Activated CD8-positive, alpha-beta T cell treated with anti-CD3 and anti-CD28 coated beads, Interleukin-2, amount 10 ng/mL, durations not matched to agents 7 days and 5 days (primary cell): ENCODE measurements at places on chromosomes 5 and 9. TPM values are rescaled to one million over a fixed set of nuclear protein-coding genes. Genes with fewer than 3 reads are reported as not detected.

The PCDHAC1 gene
- not detected for total RNA-seq

DNA sequence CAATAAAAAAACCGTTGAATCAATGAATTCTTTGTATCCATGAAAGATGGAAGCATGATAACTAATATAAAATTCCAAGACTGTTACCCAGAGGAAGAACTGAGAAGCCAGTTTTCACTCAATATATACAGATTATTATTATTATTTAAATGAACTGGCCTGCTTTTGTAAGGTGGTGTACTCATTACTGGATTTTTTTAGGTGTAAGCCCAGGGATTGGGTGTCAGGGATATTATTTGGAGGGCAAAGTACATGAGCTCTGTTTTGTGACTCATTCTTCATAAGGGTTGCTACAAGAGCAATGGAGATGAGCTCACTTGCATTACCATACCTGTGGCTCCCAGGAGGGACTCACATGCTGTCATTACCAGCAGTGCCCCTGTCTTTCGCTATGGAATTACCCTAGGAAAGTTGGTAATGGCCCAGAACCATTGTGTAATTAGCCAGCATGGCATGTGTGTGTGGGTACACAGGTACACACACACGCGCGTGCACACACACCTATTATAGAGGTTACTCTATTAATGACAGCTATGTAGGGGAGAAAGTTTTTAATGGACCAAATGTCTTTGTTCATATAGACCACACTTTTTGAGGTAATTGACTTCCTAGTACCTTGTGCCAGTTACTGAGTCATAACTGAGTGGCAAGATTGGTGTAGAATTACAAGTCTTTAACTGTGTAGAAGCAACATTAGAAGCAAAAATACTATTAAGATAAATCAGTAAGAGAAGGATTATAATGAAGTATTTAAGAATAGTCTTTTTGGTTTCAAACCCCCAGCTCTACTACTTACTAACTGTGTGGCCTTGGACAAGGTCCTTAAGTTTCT lies 143.4 kb downstream of the GDNF start:
- H3K4me1 ChIP-seq = no peaks in the 10 kb centered on the region
- H3K4me3 ChIP-seq = no peak overlapping the region
- H3K27ac ChIP-seq = no peak overlapping the region
- no peaks in the 10 kb centered on the region for H3K27me3 ChIP-seq
- H3K36me3 ChIP-seq = peaks cover 6% of the 10 kb centered on the region

DNA sequence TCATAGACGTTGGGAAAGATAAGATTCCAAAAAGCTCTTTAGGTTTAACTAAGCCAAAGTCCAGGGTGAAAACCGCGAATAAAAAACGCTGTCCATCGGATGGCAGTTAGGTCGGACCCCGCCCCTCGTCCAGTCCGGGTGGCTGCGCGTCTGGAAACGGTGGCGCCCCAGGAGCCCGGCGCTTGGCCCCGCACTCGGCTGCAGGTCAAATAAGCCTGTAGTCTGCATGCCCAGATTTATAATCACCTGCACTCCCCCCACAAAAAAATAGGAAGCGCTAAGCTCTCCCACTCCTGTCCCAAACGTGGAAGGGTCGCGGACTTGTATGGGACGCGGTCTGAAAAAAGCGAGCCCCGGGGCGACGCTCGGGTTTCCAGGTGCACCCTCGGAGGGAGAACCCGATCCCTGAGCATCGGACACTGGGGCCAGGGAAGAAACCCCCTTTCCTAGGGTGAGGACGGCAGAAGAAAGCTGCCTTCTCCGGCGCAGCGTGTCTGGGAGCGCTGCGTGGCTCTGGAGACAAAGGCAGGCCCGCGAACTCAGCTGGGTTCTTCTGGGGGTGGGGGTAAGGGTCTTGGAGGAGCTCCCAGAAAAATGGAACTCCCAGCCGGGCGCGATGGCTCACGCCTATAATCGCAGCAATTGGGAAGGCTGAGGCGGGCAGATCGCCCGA lies 923 bp upstream of the ZBTB5 start:
- H3K4me1 ChIP-seq = peaks cover 32% of the 10 kb centered on the region
- no peaks in the 10 kb centered on the region for H3K27me3 ChIP-seq
- DNase-seq = peak; percentile 42
- H3K36me3 ChIP-seq = peaks cover 12% of the 10 kb centered on the region
- H3K27ac ChIP-seq = peak overlapping the region; percentile 98

DNA sequence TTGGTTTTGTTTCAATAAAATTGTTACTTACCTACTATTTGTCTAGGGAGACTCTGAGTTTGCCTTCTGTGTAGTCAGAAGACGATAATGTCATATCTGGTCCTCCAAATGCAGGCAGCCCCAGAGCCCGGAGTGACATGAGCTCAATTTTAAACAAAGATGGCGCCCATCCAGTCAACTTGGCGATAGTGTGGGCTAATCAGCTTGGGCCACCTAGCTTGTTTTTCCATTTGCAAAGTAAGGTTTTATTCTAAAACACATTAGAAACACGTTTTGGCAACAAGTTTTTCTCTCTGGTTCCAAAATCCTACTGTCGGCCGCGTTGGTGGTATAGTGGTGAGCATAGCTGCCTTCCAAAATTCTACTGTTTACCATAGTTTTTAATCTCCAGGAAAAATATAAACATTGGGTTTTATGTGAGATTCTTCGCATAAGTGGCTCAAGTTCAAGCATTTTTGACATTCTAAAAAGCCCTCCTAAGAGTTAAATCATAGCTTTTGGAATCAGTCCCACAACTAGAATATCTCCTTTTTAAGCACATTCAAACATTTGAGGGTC lies 13.2 kb downstream of the TSC1 start:
- H3K27ac ChIP-seq = no peak overlapping the region
- DNase-seq = no peak
- H3K27me3 ChIP-seq = no peaks in the 10 kb centered on the region
- H3K4me1 ChIP-seq = no peaks in the 10 kb centered on the region

GRCh38 chr5:1446602-1447343 lies 1.5 kb upstream of the SLC6A3 start:
- H3K4me1 ChIP-seq = peaks cover 18% of the 10 kb centered on the region
- H3K27ac ChIP-seq = no peak overlapping the region
- DNase-seq = no peak
- H3K4me3 ChIP-seq = no peak overlapping the region
